ENCODE measurements at places on chromosomes 7 and 10. TPM values are rescaled to one million over a fixed set of nuclear protein-coding genes. Genes with fewer than 3 reads are reported as not detected.

DNA sequence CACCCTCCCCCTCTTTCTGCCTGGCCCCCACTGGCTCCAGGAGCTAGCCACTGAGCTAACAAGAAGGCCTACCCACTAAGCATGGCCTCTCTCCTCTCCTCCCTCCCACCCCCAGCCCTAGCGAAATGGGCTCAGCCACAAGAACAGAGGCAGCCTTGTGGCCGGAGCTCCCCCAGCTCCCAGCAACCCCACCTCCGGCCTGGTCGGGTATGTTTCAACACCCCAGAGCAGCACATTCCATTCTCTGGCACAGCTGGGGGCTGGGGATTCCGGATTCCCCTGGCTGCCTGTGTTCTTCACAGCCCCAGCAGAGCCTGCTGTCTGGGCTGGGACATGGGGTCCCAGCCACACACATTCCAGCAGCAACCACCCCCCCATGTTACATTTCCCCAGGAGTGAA lies 9.0 kb downstream of the SFRP5 start:
- H3K4me3 ChIP-seq: no peak overlapping the region
- H3K27me3 ChIP-seq: no peaks in the 10 kb centered on the region
- peaks cover 10% of the 10 kb centered on the region for H3K36me3 ChIP-seq
- H3K27ac ChIP-seq: no peak overlapping the region
- H3K4me1 ChIP-seq: no peaks in the 10 kb centered on the region

- peak; percentile 85 for DNase-seq
- peak within 1 kb of the TSS; percentile 60 for H3K4me3 ChIP-seq
- no peaks in the 10 kb centered on the region for H3K36me3 ChIP-seq
- H3K27ac ChIP-seq: no peak within 1 kb of the TSS
- peaks cover 10% of the 10 kb centered on the region for H3K4me1 ChIP-seq
Observed at GRCh38 chr7:3300651-3301448, at the start of gene SDK1. Gene SDK1, plus strand, starts transcription at chr7:3301252. Its CDS starts 335 bp downstream, at chr7:3301587.

GRCh38 chr7:50677638-50677996 lies 105.1 kb downstream of the GRB10 start:
- H3K4me1 ChIP-seq: no peaks in the 10 kb centered on the region
- DNase-seq: no peak
- no peaks in the 10 kb centered on the region for H3K36me3 ChIP-seq
- H3K4me3 ChIP-seq: no peak overlapping the region

- no peak overlapping the region for H3K4me3 ChIP-seq
- H3K27me3 ChIP-seq: no peaks in the 10 kb centered on the region
- H3K4me1 ChIP-seq: no peaks in the 10 kb centered on the region
Observed at GRCh38 chr10:121043124-121043849, 192.1 kb downstream of the WDR11 start.

DNA sequence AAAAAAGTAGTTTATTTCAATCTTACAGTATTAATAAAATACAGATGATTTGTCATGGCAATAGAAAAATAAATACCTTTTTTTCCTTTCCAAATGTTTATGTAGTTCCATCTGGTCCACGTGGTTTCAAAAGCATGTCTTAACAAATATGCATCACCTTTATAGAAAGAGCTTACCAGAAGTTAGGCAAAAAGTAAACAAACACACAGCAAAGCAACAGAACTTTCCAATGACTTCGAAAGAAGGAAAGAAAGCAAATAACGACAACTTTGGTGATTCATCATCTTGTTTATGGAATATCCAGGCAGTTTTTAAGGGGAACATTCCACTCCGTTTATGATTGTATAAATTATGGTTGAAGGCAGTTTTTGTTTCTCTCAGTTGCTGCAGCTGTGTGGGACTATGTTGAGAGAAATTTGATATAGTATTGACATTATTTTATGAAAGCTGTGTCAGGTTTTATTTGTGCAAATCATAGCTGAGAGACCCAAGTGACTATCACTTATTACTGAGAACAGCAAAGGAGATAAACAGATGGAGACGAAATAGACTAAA lies 203.1 kb downstream of the CDC14C start:
- no peak for DNase-seq
- H3K4me3 ChIP-seq: no peak overlapping the region
- H3K36me3 ChIP-seq: no peaks in the 10 kb centered on the region
- no peaks in the 10 kb centered on the region for H3K27me3 ChIP-seq
- H3K4me1 ChIP-seq: no peaks in the 10 kb centered on the region

DNA sequence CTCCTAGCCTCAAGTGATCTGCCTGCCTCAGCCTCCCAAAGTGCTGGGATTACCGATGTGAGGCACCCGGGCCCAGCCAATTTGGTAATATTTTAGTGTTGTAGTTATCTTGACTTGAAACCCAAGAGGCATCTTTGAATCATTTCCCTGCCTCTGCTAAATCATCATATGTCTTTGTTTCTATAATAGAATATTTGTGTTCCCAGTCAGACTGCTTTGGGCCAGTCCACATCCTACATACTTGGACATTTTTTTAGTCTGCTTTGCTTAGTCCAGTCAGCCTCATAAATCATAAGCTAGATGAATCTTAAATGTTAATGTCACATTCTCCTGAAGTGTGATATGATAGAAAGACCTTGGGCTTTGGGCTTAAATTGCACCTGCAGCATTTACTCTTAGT lies 5.9 kb downstream of the STAM start:
- H3K36me3 ChIP-seq: no peaks in the 10 kb centered on the region
- peaks cover 49% of the 10 kb centered on the region for H3K4me1 ChIP-seq
- no peaks in the 10 kb centered on the region for H3K27me3 ChIP-seq
- H3K27ac ChIP-seq: no peak overlapping the region
- H3K4me3 ChIP-seq: no peak overlapping the region

GRCh38 chr10:27815846-27816245 lies 70.2 kb upstream of the MKX start:
- H3K4me1 ChIP-seq: no peaks in the 10 kb centered on the region
- H3K27me3 ChIP-seq: no peaks in the 10 kb centered on the region
- no peak for DNase-seq
- H3K27ac ChIP-seq: no peak overlapping the region
- H3K4me3 ChIP-seq: no peak overlapping the region

- no peaks in the 10 kb centered on the region for H3K27me3 ChIP-seq
- no peaks in the 10 kb centered on the region for H3K36me3 ChIP-seq
- no peak overlapping the region for H3K4me3 ChIP-seq
- no peak overlapping the region for H3K27ac ChIP-seq
- no peak for DNase-seq
Observed at GRCh38 chr7:94195201-94195600, 191.0 kb upstream of the BET1 start.

GRCh38 chr10:123500110-123500509 lies 166.0 kb upstream of the GPR26 start:
- no peak overlapping the region for H3K27ac ChIP-seq
- no peak overlapping the region for H3K4me3 ChIP-seq
- no peaks in the 10 kb centered on the region for H3K4me1 ChIP-seq
- no peaks in the 10 kb centered on the region for H3K27me3 ChIP-seq

GRCh38 chr10:75542084-75542483 lies 110.7 kb downstream of the LRMDA start:
- H3K27ac ChIP-seq: no peak overlapping the region
- no peaks in the 10 kb centered on the region for H3K4me1 ChIP-seq
- no peaks in the 10 kb centered on the region for H3K27me3 ChIP-seq
- no peak for DNase-seq
- no peaks in the 10 kb centered on the region for H3K36me3 ChIP-seq

- H3K4me3 ChIP-seq: no peak overlapping the region
- no peaks in the 10 kb centered on the region for H3K4me1 ChIP-seq
- no peak overlapping the region for H3K27ac ChIP-seq
- peaks cover 13% of the 10 kb centered on the region for H3K36me3 ChIP-seq
- DNase-seq: no peak
Observed at GRCh38 chr7:17863095-17863808, 77.0 kb downstream of the SNX13 start.

DNA sequence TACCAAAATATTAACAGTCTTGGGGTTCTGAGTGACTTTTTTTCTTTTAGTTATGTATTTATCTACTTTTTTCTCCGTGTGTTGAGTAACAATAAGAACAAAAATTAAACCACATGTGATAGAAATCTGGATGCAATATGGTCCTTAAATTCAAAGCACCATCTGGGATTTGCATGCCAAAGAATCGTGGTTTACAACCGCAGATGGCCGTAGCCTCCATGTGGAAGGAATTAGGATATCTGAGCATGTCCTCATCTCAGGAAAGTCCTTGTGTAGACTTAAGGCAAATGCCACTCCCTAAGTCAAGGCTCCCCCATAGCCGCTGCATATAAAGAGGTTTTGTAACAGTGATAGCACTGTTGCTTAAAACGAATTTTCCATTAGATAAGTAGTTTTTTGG lies 304.0 kb downstream of the ZEB1 start:
- H3K4me3 ChIP-seq: no peak overlapping the region
- no peak overlapping the region for H3K27ac ChIP-seq

DNA sequence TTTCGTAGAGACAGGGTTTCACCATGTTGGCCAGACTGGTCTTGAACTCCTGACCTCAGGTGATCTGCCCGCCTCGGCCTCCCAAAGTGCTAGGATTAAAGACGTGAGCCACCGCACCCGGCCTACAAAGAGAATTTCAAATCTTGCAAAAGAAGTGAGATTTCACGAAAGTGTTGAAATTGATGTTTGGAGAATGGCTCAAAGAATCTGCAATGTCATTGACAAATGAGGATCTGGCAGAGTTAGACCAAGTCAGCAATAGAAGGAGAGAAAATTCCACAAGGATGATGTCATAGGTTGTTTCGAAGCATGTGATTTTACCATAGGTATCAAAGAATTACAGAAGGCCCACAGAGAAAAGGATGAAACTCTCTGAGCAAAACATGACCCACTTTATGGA lies 71.7 kb downstream of the LYZL2 start:
- H3K27me3 ChIP-seq: no peaks in the 10 kb centered on the region
- no peaks in the 10 kb centered on the region for H3K4me1 ChIP-seq

GRCh38 chr10:12564173-12564572 lies 214.8 kb downstream of the CAMK1D start:
- H3K27me3 ChIP-seq: no peaks in the 10 kb centered on the region
- no peaks in the 10 kb centered on the region for H3K36me3 ChIP-seq
- DNase-seq: no peak
- no peaks in the 10 kb centered on the region for H3K4me1 ChIP-seq
- H3K4me3 ChIP-seq: no peak overlapping the region
- no peak overlapping the region for H3K27ac ChIP-seq

DNA sequence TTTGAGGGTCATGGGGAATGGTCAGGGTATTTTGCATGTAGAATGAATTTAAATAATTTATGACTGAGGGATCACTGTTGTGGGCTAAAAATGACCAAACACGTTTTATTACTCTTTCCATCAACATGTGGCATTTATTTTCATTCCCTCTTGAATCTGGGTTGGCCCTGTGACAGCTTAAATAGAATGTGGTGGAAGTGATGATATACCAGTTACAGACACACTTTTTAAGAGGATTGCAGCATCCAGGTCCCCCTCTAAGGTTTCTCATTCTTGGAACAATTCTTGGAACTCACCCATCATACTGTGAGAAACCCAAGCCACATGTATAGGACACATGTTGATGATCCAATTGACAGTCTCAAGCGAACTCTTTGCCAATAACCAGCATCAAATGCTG lies 272.4 kb downstream of the ETV1 start:
- no peak overlapping the region for H3K27ac ChIP-seq
- H3K36me3 ChIP-seq: no peaks in the 10 kb centered on the region
- no peak overlapping the region for H3K4me3 ChIP-seq
- no peak for DNase-seq
- H3K27me3 ChIP-seq: no peaks in the 10 kb centered on the region
- H3K4me1 ChIP-seq: no peaks in the 10 kb centered on the region

DNA sequence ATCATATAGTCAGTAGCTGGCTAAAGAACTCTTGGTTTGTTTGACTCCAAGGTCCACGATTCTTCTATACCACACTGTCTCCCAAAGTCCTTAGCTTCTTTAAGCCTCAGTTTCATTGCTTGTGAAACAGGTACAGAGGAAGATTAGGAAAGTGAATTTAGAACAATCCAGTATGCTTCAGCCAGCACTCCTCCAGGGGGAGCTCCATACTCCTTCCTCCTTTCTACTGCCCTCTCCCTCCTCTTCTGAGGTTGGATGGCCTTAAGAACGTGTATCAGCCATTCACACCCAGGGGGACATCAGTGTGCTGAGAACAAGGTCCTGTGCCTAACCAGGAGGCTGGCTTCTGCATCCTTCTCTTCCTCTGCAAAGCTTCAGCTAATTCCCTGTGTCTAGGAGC lies 54.8 kb upstream of the CALD1 start:
- no peaks in the 10 kb centered on the region for H3K36me3 ChIP-seq
- H3K4me1 ChIP-seq: no peaks in the 10 kb centered on the region
- no peaks in the 10 kb centered on the region for H3K27me3 ChIP-seq

GRCh38 chr10:47456794-47457527 lies 27.0 kb downstream of the ANXA8 start:
- H3K36me3 ChIP-seq: no peaks in the 10 kb centered on the region
- H3K27ac ChIP-seq: no peak overlapping the region

GRCh38 chr7:114419441-114420272 lies 5.0 kb downstream of the FOXP2 start:
- H3K4me3 ChIP-seq: no peak overlapping the region
- H3K27me3 ChIP-seq: no peaks in the 10 kb centered on the region
- H3K4me1 ChIP-seq: no peaks in the 10 kb centered on the region
- H3K27ac ChIP-seq: no peak overlapping the region

DNA sequence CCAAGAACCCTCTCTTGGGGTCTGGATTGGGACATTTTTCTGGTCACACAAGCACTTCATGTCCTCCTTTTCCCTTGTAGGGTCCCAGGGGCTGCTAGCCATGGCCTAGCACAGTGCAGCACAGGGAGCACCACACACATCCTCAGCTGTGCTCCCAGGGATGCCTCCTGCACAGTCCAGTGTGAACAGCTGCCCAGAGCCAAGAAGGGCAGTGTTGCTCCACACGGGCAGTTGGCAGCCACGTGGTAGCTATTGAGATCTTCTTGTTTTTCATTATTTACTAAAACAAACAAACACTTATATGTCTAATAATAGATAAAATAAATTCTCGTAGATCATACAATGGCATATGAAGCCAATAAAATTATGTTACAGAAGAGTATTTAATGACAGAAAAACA lies 13.9 kb upstream of the LANCL2 start:
- DNase-seq: no peak
- H3K4me3 ChIP-seq: no peak overlapping the region
- H3K4me1 ChIP-seq: no peaks in the 10 kb centered on the region
- no peaks in the 10 kb centered on the region for H3K36me3 ChIP-seq

DNA sequence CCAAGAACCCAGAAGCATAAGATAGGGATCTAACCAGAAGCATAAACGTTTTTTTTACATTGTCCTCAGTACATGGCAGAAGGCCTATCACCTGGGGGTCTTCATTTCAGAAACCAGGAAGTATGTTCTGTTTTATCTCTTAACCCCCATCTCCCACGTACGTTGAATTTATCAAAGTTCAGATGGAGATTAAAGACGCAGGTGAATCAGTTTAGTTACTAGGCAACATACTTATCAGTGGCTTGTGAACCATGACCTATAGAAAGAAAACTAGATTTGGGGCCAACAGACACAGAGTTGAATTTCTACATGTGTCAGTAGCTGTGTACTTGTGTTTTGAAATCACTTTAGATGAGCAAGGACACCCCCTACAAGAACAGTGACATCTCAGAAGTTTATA lies 122.7 kb downstream of the GPR158 start:
- H3K36me3 ChIP-seq: no peaks in the 10 kb centered on the region
- H3K27ac ChIP-seq: no peak overlapping the region
- H3K27me3 ChIP-seq: no peaks in the 10 kb centered on the region

CTAGE15 gene
- 0.29 TPM for polyA plus RNA-seq

TMUB1 gene
- 69.7 TPM for polyA plus RNA-seq

SERPINE1 gene
- polyA plus RNA-seq: not detected

SPDYE5 gene
- polyA plus RNA-seq: 0.58 TPM

VKORC1L1 gene
- polyA plus RNA-seq: 4.0 TPM

CFAP58 gene
- not detected for polyA plus RNA-seq

ANKRD16 gene
- 3.2 TPM for polyA plus RNA-seq

KCNH2 gene
- 0.63 TPM for polyA plus RNA-seq

NXPH1 gene
- not detected for polyA plus RNA-seq
